ENCODE measurements at places on chromosomes 12 and 14. TPM values are rescaled to one million over a fixed set of nuclear protein-coding genes. Genes with fewer than 3 reads are reported as not detected.

Gene FGD6
- total RNA-seq: 21.3 TPM

Gene KICS2
- 7.0 TPM for total RNA-seq

Gene LUM
- total RNA-seq: 1,443 TPM

Gene RITA1
- 25.2 TPM for total RNA-seq

Gene TMTC1
- 44.1 TPM for total RNA-seq

Gene PMCH
- total RNA-seq: not detected

Gene SETD3
- total RNA-seq: 69.8 TPM

Gene CHPT1
- 41.2 TPM for total RNA-seq

Gene CCDC184
- total RNA-seq: 0.97 TPM

Gene MAP3K12
- total RNA-seq: 51.5 TPM

Gene RHNO1
- 24.8 TPM for total RNA-seq

Gene GUCY2C
- total RNA-seq: not detected

Gene KRT85
- total RNA-seq: not detected

Gene PIANP
- 2.1 TPM for total RNA-seq

Gene FITM1
- not detected for total RNA-seq

Gene TMEM30B
- total RNA-seq: 0.49 TPM

Gene CCDC197
- total RNA-seq: not detected

Gene CDH24
- 2.7 TPM for total RNA-seq

Gene KERA
- total RNA-seq: not detected

Gene APOLD1
- total RNA-seq: 5.1 TPM

Gene RNF212B
- total RNA-seq: not detected

Gene PPP1R1A
- total RNA-seq: not detected

Gene INHBC
- not detected for total RNA-seq

Gene HOTAIR
- total RNA-seq: not detected

Gene PPM1H
- total RNA-seq: 0.49 TPM

Gene GDF3
- total RNA-seq: not detected

Gene DCN
- 827 TPM for total RNA-seq

Gene EFS
- 28.9 TPM for total RNA-seq

Gene OR4K2
- not detected for total RNA-seq

Gene CLEC2A
- not detected for total RNA-seq

Gene FAM90A1
- total RNA-seq: 0.16 TPM

Gene PNN
- total RNA-seq: 17.2 TPM

Gene DEGS2
- total RNA-seq: not detected

Gene TAS2R9
- not detected for total RNA-seq

Gene DPPA3
- not detected for total RNA-seq

Gene MUCL1
- total RNA-seq: not detected

Gene CEBPE
- total RNA-seq: not detected

Gene CPNE6
- total RNA-seq: not detected

Gene RTN1
- 1.5 TPM for total RNA-seq

Gene IGF1
- total RNA-seq: 0.12 TPM

Gene MYF6
- not detected for total RNA-seq

Gene TAS2R7
- not detected for total RNA-seq

Gene IL31
- total RNA-seq: not detected

Gene RTRAF
- 38.0 TPM for total RNA-seq

Gene RDH16
- total RNA-seq: under 0.01 TPM

Gene PTGER2
- 0.97 TPM for total RNA-seq

Gene ASB2
- total RNA-seq: 0.16 TPM

Gene MGP
- not detected for total RNA-seq

Gene NTS
- not detected for total RNA-seq

Gene SVOP
- total RNA-seq: not detected

Gene GZMB
- total RNA-seq: not detected

Gene MAP4K5
- 151 TPM for total RNA-seq

Gene JPH4
- total RNA-seq: not detected

Gene ACSM4
- total RNA-seq: not detected
